Cardiac fibroblast (primary cell): ENCODE measurements at places on chromosomes 2 and 18.
A peak's percentile ranks its signal among the peaks of the same experiment; 100 is the strongest.

GRCh38 chr2:151999053-151999452 is 99.8 kb downstream of the CACNB4 start:
- DNase-seq: peak; percentile 46

DNA sequence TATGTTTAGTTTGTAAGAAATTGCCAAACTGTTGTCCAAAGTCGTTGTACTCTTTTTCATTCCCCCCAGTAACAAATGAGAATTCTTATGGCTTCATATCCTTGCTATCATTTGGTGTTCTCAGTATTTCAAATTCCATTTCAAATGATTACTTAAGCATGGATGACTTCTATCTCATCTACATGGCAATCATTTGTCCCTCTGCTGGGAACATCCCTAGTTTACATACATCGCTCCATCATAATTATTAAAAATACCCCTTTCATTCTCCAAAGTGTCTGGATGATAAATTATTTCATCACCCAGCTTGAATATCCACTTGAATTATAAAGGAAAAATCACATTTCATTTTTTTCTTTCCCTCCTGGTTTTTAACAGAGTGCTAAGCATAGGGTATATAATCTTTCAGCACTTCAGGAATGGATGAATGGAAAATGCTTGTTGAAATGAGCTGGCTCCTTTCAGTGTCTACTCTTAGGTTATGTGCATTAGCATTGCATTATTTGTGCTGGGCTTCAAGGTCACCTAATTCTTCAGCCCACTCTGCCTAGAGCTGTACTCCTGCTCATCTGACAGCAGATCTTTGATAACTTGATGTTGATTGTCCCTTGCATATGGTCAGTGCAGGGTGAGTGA is 33.1 kb downstream of the XIRP2 start:
- no peak for DNase-seq

GRCh38 chr2:191636235-191636543 is 41.7 kb upstream of the NABP1 start:
- DNase-seq: peak; percentile 88

DNA sequence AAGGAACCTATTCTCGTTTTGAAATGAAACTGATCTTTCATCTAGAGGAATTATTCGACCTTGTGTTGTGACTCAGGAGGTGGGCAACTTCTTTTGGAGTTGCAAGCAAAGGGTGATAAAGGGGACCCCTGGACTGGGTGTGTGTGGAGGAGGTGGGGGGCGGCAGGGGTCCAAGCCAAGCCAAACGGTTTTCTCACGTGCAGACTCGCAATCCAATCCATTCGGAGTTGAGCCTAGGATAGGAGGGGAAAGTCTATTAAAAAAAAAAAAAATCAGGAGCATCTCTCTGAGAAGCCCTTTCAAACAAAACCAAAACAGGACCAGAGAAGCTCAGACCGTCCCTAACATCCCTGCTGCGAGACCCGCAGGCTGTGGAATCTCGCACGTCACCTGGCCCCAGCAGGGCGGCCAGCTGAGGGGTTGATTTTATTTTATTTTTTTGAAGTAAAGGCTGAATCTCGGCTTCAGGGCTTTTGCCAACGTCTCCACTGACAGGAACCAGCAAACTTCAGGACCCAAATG is 3.7 kb upstream of the ZEB2 start:
- peak; percentile 43 for DNase-seq

DNA sequence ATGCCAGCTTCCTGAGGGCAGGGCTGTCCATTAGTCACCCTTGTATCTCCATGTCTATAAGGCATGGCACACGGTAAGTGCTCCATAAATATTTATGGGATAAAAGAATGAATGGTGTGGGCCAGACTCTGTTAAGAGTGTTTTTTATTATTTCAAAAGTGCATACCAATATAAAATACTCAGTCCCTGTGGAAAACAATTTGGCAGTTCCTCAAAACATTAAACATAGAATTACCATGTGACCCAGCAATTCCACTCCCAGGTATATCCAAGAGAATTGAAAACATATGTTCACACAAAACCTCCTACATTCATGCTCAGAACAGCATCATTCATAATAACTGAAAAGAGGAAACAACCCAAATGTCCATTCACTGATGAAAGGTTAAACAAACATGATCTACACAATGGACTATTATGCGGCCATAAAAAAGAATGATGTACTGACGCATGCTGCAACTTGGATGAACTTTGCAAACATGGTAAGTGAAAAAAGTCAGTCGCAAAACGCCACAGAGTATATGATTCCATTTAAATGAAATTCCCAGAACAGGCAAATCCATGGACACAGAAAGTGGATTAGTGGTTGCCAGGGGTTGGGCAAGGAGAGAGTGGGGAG is 69.1 kb upstream of the TCF7L1 start:
- no peak for DNase-seq

GRCh38 chr2:106995556-106995955 is 109.6 kb upstream of the ST6GAL2 start:
- DNase-seq: peak; percentile 52

GRCh38 chr2:239261796-239262483 is 138.9 kb downstream of the HDAC4 start:
- no peak for DNase-seq

DNA sequence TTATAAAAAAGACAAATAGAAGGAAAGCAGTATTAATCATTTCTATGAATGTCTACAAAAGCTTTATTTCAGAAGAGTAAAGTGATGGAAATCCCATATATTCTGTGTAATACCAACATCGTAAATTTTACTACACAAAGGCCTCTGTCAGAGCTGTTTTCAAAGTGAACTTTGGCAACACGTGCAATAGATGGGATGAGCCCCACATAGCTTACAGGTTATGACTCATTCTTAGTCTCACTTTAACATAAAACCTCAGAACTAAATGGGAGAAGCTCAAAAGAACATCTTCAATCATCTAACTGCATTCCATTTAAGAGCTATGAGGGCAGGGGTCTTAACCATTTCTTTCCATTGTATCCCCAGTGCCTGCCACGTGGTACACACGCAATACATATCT is 11.5 kb downstream of the VPS4B start:
- DNase-seq: peak; percentile 64
